DMS79 treated with DMSO at 0.1 percent for 48 hours (cell line): ENCODE measurements at places on chromosomes 12 and 14.

DNA sequence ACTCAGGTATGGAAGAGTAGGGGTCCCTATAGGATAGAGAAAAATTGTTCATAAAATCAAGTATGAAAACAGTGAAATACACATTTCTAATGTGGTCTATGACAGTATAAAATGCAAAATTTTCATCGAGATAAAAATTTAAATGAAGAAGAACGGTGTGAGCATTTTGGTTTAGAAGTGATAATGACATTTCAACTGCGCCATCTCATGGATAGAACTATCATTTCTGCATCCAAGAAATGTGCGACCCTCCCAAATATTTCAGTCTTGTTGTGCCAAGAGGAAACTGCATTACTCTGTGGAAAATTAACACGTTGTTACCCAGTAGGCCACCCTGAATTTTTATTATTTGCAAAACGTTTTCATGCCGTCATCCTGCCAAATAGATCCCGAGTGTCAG is 108.8 kb downstream of the CRACR2A start:
- no peak for DNase-seq

- DNase-seq, result no peak
Observed at GRCh38 chr12:127052511-127053232, 1214.3 kb upstream of the TMEM132C start.

- peak; percentile 96 for DNase-seq
Observed at GRCh38 chr14:77208291-77208978, 26.8 kb downstream of the TMEM63C start.

- DNase-seq, result no peak
Observed at GRCh38 chr12:4957761-4958160, 48.1 kb downstream of the KCNA1 start.

- DNase-seq, result no peak
Observed at GRCh38 chr12:64122154-64122553, 99.9 kb downstream of the KICS2 start.

- DNase-seq, result no peak
Observed at GRCh38 chr14:61585598-61586543, 109.4 kb upstream of the HIF1A start.
